Sigmoid colon (tissue), 7 donors: ENCODE measurements at places on chromosomes 1 and 21. TPM values are rescaled to one million over a fixed set of nuclear protein-coding genes. Genes with fewer than 3 reads are reported as not detected.

Gene GPR52
- 1.8 TPM for total RNA-seq

Gene EFNA3
- total RNA-seq = 0.27 TPM

Gene SH3BP5L
- 16.6 TPM for total RNA-seq

Gene MOV10
- total RNA-seq = 16.5 TPM

Gene SERPINC1
- total RNA-seq = not detected

Gene RGS13
- 0.36 TPM for total RNA-seq

Gene HPDL
- total RNA-seq = not detected

Gene LMX1A
- total RNA-seq = not detected

Gene RAB3GAP2
- 31.6 TPM for total RNA-seq

Gene ZSWIM5
- total RNA-seq = 4.3 TPM

Gene RORC
- total RNA-seq = 0.49 TPM

Gene OR2L13
- not detected for total RNA-seq

DNA sequence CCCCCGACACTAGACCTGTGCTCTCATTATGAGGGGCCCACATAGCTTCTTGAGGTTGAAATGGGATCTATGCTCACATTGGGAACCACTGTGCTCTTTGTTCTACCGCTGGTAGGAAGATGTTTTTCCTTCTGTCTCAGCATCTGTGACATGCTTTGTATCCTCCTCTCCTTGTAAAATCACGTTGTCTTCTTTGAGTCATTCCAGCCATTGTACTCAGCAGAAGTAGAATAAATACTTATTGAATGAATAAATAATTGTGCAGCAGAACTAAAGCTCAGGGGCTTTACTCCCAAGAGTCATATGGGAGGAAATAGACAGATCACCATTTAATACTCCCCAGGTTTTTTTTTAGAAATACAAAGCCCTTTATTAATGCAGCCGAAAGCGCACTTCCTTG is 66.3 kb upstream of the EDEM3 start:
- H3K27ac ChIP-seq = peak overlapping the region; percentile 79
- no peak for DNase-seq
- H3K27me3 ChIP-seq = no peaks in the 10 kb centered on the region
- H3K4me1 ChIP-seq = peaks cover 55% of the 10 kb centered on the region
- H3K4me3 ChIP-seq = no peak overlapping the region

DNA sequence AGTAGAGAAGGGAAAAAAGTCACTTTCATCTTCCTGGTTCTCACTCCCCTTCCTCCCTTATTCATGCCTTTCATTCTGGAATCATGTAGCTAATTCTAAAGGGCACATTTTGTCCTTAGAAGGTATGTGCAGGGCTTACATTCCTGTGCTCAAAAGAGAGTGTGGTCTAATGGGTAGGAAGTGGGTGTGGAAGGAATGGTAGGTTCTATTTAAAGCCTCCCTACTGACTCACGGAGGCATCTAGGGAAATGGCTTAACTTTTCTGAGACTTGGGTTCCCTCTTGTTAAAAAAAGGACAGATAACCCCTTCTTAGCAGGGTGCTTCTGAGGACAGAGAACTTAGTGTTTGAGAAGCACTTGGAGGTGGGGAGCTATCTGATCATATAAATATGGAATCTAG is 249.3 kb upstream of the DUSP10 start:
- no peak overlapping the region for H3K4me3 ChIP-seq
- no peaks in the 10 kb centered on the region for H3K27me3 ChIP-seq
- DNase-seq = no peak
- no peak overlapping the region for H3K27ac ChIP-seq

DNA sequence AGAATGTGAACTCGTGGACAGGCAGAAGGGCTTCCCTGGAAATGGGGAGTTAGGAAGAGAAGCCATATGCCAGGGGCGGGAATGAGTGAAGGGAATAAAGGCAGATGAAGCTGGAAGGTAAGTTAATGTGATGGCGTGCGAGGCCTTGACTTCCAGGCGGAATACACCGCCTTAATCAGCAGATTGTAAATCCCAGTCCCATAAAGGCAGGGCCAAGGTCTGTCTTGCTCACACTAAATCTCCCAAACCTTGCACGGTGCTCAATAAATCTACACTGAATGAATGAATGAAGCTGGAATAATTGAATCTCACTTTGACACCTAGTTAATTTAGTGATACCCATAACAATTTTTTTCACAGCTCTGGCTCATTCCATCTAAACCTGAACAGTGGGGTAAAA is 16.8 kb upstream of the PRDM2 start:
- H3K4me1 ChIP-seq = no peaks in the 10 kb centered on the region
- no peaks in the 10 kb centered on the region for H3K27me3 ChIP-seq
- H3K27ac ChIP-seq = no peak overlapping the region
- DNase-seq = no peak

DNA sequence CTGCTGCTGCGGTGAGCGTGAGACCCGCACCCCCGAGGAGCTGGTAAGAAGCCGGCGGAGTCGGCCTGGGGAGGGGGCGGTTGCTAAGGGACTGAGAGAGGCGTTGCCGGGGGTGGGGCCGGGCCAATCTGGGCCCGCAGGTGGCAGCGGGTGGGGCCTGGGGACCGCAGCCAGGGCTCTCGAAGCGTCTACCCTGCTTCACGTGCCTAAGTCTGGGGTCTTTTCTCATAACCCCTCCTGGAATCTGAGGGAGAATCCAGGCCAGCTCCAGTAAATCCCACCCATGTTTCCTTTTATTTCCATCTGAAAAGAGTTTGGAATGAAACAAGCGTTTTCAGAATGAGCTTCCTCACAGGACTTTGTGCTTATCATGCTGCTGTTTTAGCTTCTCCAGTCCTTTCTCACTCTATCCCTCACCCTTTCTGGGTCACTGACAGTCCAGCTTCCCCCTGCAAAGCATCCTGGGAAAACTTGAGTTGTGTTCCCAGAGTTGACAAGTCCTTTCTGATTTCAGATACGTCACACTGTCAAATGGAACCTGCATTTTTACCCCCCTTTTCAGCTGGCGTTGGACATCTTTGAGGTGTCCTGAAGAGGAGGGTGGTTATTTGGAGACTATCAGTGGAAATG is 431 bp downstream of the CLCN6 start:
- peaks cover 36% of the 10 kb centered on the region for H3K36me3 ChIP-seq
- no peaks in the 10 kb centered on the region for H3K27me3 ChIP-seq
- peak overlapping the region; percentile 90 for H3K4me3 ChIP-seq
- peak overlapping the region; percentile 99 for H3K27ac ChIP-seq
- H3K4me1 ChIP-seq = peaks cover 57% of the 10 kb centered on the region

GRCh38 chr1:13996334-13996733 is 296.3 kb downstream of the PRDM2 start:
- H3K27ac ChIP-seq = no peak overlapping the region
- H3K36me3 ChIP-seq = no peaks in the 10 kb centered on the region
- no peak overlapping the region for H3K4me3 ChIP-seq
- H3K4me1 ChIP-seq = no peaks in the 10 kb centered on the region
- H3K27me3 ChIP-seq = no peaks in the 10 kb centered on the region
- no peak for DNase-seq

- H3K27ac ChIP-seq = no peak overlapping the region
- peaks cover 28% of the 10 kb centered on the region for H3K36me3 ChIP-seq
- DNase-seq = no peak
Observed at GRCh38 chr1:229650045-229650444, 24.0 kb downstream of the URB2 start.

GRCh38 chr21:29329406-29329805 is 30.7 kb downstream of the BACH1 start:
- peaks cover 38% of the 10 kb centered on the region for H3K4me1 ChIP-seq
- no peak overlapping the region for H3K27ac ChIP-seq
- no peak overlapping the region for H3K4me3 ChIP-seq
- DNase-seq = no peak
- no peaks in the 10 kb centered on the region for H3K36me3 ChIP-seq

GRCh38 chr1:81183051-81183450 is 617.7 kb upstream of the ADGRL2 start:
- no peak overlapping the region for H3K27ac ChIP-seq
- H3K4me1 ChIP-seq = no peaks in the 10 kb centered on the region
- no peak for DNase-seq
- H3K27me3 ChIP-seq = no peaks in the 10 kb centered on the region

- H3K27me3 ChIP-seq = peaks cover 46% of the 10 kb centered on the region
- DNase-seq = no peak
- no peak overlapping the region for H3K4me3 ChIP-seq
- peaks cover 2% of the 10 kb centered on the region for H3K4me1 ChIP-seq
- no peaks in the 10 kb centered on the region for H3K36me3 ChIP-seq
Observed at GRCh38 chr1:2623571-2624337, 9.1 kb downstream of the MMEL1 start.

- no peak overlapping the region for H3K4me3 ChIP-seq
- no peak for DNase-seq
- H3K36me3 ChIP-seq = no peaks in the 10 kb centered on the region
- H3K27ac ChIP-seq = no peak overlapping the region
- peaks cover 11% of the 10 kb centered on the region for H3K4me1 ChIP-seq
- no peaks in the 10 kb centered on the region for H3K27me3 ChIP-seq
Observed at GRCh38 chr1:89025928-89026327, 3.3 kb upstream of the GBP3 start.

- no peaks in the 10 kb centered on the region for H3K4me1 ChIP-seq
- H3K36me3 ChIP-seq = no peaks in the 10 kb centered on the region
- no peak for DNase-seq
- H3K4me3 ChIP-seq = no peak overlapping the region
Observed at GRCh38 chr1:233463333-233463732, 135.8 kb downstream of the MAP3K21 start.

DNA sequence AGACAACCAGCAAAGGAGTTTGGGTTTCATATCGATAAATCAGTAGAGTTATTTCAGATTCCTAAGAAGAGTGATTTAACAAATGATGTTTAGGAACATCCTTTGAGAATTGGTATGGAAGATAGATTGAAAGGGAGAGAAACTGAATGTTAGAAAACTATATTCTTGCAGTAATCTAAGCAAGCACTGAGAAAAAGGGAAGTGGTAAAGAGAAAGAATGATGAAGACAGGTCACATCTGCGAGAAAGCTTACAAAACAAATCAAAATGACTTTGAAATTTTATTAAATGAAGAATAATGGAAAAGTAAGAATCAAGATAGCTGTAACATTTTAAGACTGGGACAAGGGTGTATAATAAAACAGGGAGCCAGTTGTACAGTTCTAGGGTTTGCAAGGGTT is 177.0 kb downstream of the HS2ST1 start:
- H3K4me3 ChIP-seq = no peak overlapping the region
- H3K27ac ChIP-seq = no peak overlapping the region
- no peaks in the 10 kb centered on the region for H3K27me3 ChIP-seq
- no peaks in the 10 kb centered on the region for H3K4me1 ChIP-seq

GRCh38 chr1:220696226-220696862 is 6.2 kb downstream of the C1orf115 start:
- no peak overlapping the region for H3K4me3 ChIP-seq
- no peaks in the 10 kb centered on the region for H3K27me3 ChIP-seq
- H3K27ac ChIP-seq = no peak overlapping the region

- no peak for DNase-seq
- no peak overlapping the region for H3K4me3 ChIP-seq
- peaks cover 11% of the 10 kb centered on the region for H3K36me3 ChIP-seq
- H3K27ac ChIP-seq = no peak overlapping the region
Observed at GRCh38 chr1:222691016-222691415, 21.3 kb downstream of the AIDA start.

DNA sequence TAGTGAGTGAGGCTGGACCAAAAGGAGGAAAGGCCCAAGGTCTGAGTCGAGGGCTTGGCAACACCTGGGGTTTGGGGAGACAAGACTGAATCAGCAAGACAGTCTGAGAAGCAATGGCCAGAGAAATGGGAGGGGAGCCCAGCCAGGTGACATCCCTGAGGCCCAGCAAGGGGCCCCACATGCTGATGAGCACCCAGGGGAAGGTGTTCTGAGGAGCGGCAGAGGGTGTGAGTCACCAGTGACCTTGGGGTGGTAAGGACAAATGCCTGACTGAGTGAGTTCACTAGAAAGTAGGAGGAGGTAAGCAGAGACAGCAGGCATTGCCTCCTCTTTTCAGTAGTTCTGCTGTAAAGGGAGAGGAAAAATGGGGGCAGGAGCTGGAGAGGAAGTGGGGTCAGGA is 192.4 kb upstream of the GALNT2 start:
- no peak overlapping the region for H3K27ac ChIP-seq
- DNase-seq = no peak
- no peaks in the 10 kb centered on the region for H3K27me3 ChIP-seq
- H3K4me3 ChIP-seq = no peak overlapping the region
- H3K36me3 ChIP-seq = no peaks in the 10 kb centered on the region
- peaks cover 8% of the 10 kb centered on the region for H3K4me1 ChIP-seq

DNA sequence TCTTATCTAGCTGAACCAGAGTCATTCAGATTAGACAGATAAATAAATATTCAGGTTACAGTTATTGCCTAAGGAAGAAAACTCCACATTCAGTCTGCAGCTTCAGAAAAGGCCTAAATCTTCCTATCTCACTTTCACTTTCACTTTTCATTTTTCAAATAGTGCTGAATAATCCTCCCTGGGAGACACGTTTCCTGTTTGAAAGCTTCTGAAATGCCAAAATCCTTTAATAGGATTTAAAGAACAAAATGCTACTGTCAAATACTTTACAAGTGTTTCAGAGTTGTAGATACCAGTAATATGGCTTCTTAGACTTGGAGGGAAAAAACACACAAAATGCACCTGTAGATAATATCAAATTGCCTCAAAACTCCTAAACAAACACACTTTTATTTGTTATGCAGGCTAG is 3.9 kb downstream of the PSMB2 start:
- H3K27ac ChIP-seq = peak overlapping the region; percentile 65
- peaks cover 24% of the 10 kb centered on the region for H3K36me3 ChIP-seq
- H3K4me1 ChIP-seq = peaks cover 47% of the 10 kb centered on the region
- DNase-seq = no peak
- no peaks in the 10 kb centered on the region for H3K27me3 ChIP-seq

GRCh38 chr1:41560496-41560895 is 76.0 kb upstream of the EDN2 start:
- H3K27me3 ChIP-seq = no peaks in the 10 kb centered on the region
- no peak overlapping the region for H3K27ac ChIP-seq
- H3K4me1 ChIP-seq = no peaks in the 10 kb centered on the region
- H3K36me3 ChIP-seq = no peaks in the 10 kb centered on the region
- no peak for DNase-seq

DNA sequence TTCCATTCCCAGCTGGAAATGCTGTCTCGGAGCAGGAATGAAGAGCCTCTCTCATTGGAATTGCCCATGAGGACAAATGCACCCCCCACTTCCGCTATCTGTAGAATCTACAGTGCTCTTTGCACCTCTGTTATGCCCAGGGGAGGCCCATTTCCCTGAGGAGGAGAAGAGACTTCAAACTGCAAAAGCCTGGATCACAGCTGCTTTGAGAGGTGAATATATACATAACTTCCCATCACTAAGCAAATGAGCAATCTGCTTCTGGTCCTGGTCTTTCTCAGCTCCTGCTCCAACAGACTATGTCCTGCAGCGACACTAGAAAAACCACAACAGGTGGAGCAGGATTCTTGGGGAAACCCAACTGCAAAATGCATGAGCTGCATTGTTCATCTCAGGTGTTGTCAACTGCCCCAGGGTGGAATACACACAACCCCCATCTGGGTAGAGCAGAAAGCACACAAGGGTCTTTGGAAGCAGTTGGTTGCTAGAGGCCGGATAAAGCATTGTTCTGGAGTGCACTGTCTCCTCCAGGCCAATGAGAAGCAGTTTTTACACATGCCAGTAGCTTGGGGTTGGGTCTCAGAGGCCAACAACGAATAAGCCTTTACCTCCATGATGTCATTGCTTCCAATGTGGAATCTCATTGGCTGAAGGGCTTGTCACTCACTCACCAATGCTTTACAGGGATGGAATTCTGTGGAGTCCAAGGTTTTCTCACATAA is 67.7 kb upstream of the RAB4A start:
- H3K27me3 ChIP-seq = no peaks in the 10 kb centered on the region
- no peak overlapping the region for H3K27ac ChIP-seq
- H3K4me3 ChIP-seq = no peak overlapping the region

- no peak overlapping the region for H3K27ac ChIP-seq
- H3K4me3 ChIP-seq = no peak overlapping the region
- no peak for DNase-seq
Observed at GRCh38 chr1:87787551-87787950, 458.9 kb downstream of the LMO4 start.
